ENCODE measurements at places on chromosomes 12 and 14.

GRCh38 chr12:131123817-131124216 lies 170.1 kb downstream of the ADGRD1 start:
- DNase-seq = peak; percentile 43

- no peak for DNase-seq
These were observed 186.3 kb downstream of the ANO4 start for GRCh38 chr12:100980856-100981255.

DNA sequence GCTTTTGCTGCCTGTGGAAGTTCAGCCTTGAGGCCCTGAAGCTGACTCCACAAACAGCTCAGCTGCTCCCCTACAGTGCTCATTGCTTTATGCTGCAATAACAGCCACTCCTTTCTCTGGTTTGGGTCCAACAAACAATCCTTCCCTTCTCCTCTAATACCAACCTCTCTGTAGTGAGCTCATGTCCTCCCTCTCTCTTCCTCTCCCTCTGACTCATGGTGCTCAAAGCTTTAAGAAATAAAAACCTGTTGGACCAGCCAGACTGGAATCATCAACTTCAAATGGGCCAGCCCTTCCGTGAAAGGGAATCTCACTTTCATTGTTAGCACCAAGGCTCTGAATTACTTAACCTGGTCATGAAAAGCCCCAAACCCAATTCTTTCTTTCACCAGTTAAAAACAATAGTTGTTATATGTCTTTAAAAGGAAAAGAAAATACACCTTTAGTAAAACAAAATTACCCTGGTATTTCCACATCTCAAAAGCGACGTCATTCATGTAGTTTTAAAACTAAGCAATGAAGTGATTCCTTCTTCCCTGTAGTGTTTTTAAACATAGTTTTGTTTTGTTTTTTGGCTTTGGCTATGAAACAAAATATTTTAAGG lies 126.4 kb downstream of the DUSP6 start:
- no peak for DNase-seq

GRCh38 chr12:6469092-6469491 lies 1.4 kb downstream of the VAMP1 start:
- DNase-seq = peak; percentile 59

- no peak for DNase-seq
These were observed 22.7 kb downstream of the TRAF3 start for GRCh38 chr14:102799684-102800562.

- no peak for DNase-seq
These were observed 112.8 kb downstream of the NAV3 start for GRCh38 chr12:77943466-77943865.

All from activated CD8-positive, alpha-beta memory T cell treated with anti-CD3 and anti-CD28 coated beads for 24 hours (primary cell).